ENCODE measurements at places on chromosomes 3 and 15.
A peak's percentile ranks its signal among the peaks of the same experiment; 100 is the strongest.

GRCh38 chr15:48939648-48940047, 24.1 kb downstream of the SHC4 start:
- peak; percentile 64 for ATAC-seq

DNA sequence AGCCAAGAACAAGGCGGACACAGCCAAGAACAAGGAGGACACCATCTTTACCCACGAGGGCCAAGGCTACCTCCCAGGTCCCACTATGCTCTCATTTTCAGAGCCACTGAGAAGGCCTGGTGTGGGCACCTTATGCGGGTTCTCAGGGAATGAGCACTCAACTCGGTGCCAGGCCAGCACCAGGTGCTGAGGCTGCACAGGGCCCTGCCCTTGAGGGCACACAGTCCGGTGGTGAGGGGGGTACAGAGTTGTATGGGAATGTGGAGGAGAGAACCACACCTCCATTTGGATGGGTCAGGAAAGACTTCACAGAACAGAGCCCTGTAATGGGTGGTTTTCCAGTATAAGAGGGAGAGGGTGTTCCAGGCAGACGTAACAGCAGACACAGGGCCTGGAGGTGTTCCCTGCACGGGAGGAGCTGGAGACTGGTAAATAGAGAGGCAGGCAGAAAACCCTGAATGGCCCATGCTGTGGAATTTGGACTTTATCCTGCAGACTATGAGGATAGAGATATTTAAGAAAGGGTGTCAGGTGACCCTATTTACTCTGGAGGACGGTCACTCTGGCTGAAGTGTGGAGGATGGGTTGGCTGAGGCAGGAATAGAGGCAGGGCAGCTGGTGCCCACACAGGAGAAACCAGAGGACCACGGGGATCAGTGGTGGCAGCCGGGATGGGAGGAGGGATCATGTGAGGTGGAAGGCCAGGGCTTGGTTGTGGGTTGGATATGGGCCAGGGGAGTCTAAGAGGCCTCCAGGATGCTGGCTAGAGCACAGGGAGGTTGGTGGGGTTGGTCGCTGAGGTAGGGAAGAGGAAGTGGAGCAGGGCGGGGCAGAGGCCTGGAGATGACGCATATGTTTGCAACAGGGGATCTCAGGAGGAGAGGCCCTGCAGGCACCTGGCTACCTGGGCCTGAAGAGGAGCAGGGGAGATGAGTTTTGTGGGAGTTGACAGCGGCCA, 34.6 kb downstream of the CRABP1 start:
- ATAC-seq = peak; percentile 97

DNA sequence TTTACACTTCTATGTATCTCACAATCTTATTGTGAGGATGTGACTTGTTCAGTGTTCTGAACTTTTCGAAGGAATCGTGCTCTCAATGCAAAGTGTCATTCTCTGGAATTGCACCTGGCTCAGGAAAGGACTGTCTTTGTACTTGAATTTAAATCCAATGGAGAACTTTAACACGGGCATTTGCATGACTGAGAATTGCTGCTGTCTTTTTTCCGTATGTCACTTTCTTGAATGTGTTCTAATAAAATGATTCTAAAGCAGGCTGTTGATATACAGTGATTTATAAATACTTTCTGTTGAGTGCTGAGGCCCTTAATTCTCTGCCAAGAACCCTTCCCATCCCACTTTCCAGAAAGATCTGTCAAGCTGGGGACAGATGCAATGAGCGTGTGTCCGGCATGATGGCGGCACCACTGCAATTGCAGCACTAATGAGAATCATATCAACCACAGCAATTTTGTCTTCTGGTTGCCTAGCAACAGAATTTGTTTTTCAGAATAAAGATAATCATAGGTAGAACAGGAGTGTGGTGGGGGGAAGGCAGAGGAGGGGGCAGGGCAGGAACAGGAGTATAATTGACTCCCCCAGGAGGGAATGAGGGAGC, 210.6 kb upstream of the UMPS start:
- no peak for ATAC-seq

DNA sequence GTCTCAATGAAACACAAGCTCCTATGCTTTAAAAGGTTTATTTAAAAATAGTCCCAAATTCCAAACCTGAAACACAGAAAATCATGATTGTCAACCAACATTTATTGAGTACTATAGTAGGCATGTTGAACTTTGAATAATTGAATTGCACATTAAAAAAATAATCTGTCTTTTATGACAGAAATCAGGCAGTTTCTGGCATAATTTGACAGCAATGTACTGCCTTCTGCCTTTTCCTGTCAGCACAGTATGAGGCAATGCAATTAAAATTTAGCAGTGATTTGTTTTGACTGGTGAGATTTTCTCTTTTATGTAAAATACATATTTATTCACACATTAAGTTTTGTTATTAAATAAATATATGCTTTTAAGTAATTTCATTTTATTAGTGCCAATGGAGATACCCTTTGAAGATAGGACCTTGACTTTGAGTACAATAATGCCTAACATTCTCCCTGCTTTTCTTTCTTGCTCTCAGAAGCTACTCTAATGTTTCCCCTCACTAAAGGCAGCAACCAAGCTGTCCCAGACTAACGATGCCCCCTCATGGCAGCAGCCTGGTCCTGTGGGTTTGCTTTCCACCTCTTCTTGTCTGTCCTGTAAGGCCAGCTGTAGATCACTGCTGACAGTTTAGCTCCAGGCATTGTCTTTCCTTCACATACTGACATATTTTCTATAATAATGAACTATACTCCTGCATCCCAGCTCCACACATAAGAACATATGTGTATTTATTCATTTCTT, 346.7 kb downstream of the IL20RB start:
- ATAC-seq = no peak

- peak; percentile 54 for ATAC-seq
Observed at GRCh38 chr3:65871305-65872141, 167.2 kb downstream of the MAGI1 start.

GRCh38 chr3:54339608-54340007, 217.3 kb downstream of the CACNA2D3 start:
- ATAC-seq = no peak

- peak; percentile 50 for ATAC-seq
Observed at GRCh38 chr3:124351430-124352148, 359.7 kb upstream of the ROPN1 start.

DNA sequence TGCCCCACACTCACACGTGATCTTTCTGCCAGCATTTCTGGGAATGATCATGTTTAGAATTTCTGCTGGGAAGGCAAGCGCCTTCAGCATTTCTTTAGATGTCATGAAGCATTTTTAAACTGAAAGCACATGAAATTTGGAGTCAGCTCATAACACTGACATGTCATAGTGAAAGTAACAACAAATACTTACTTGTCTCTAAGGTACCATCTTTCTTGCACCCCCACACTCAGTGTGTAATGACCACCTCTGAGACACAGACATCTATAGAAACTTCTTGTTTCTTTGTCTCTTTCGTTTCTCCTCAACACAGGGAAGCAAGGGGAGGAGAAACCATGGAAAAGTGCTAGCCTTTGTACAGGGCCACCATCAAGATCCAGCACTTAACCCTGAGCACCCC, 171.7 kb downstream of the RORA start:
- ATAC-seq = no peak

- ATAC-seq = no peak
Observed at GRCh38 chr3:3165241-3165640, 14.2 kb downstream of the CRBN start.
